ENCODE measurements at places on chromosomes 7 and 10. TPM values are rescaled to one million over a fixed set of nuclear protein-coding genes. Genes with fewer than 3 reads are reported as not detected.

ASZ1 gene
- not detected for total RNA-seq

ACTL6B gene
- not detected for total RNA-seq

YKT6 gene
- 107 TPM for total RNA-seq

PPRC1 gene
- total RNA-seq = 10.7 TPM

NCAPG2 gene
- total RNA-seq = 25.1 TPM

ABCA13 gene
- total RNA-seq = under 0.01 TPM

SYT15 gene
- 0.06 TPM for total RNA-seq

TFR2 gene
- total RNA-seq = 0.40 TPM

TUBAL3 gene
- total RNA-seq = not detected

LIPJ gene
- total RNA-seq = under 0.01 TPM

PNLIPRP3 gene
- total RNA-seq = not detected

GNGT1 gene
- not detected for total RNA-seq

ADARB2 gene
- total RNA-seq = not detected

MYOZ1 gene
- total RNA-seq = 0.06 TPM

CPA1 gene
- total RNA-seq = not detected

ACSM6 gene
- not detected for total RNA-seq

SPRN gene
- 0.12 TPM for total RNA-seq

PRLHR gene
- not detected for total RNA-seq

C10orf95 gene
- total RNA-seq = 0.06 TPM

CALHM1 gene
- total RNA-seq = not detected

UBE2D1 gene
- 9.3 TPM for total RNA-seq

AGBL3 gene
- 1.6 TPM for total RNA-seq

BTBD16 gene
- total RNA-seq = 0.40 TPM

ITPRID1 gene
- total RNA-seq = not detected

SKIDA1 gene
- total RNA-seq = 0.66 TPM
